ENCODE measurements at places on chromosomes 6 and 20. TPM values are rescaled to one million over a fixed set of nuclear protein-coding genes. Genes with fewer than 3 reads are reported as not detected.

EYA2 gene
- total RNA-seq, result 0.03 TPM

TCP11 gene
- 0.07 TPM for total RNA-seq

DIDO1 gene
- 37.2 TPM for total RNA-seq

SGK2 gene
- 0.73 TPM for total RNA-seq

PRDM13 gene
- total RNA-seq, result not detected

KLHDC3 gene
- total RNA-seq, result 86.7 TPM

TPX2 gene
- 10.6 TPM for total RNA-seq

LIN28B gene
- not detected for total RNA-seq

PRRT1 gene
- total RNA-seq, result 0.39 TPM

TTLL9 gene
- 0.07 TPM for total RNA-seq

METTL24 gene
- total RNA-seq, result 0.52 TPM

TFAP2C gene
- not detected for total RNA-seq

MICAL1 gene
- 71.4 TPM for total RNA-seq

MEP1A gene
- not detected for total RNA-seq

RIPOR3 gene
- total RNA-seq, result 0.33 TPM

BMP2 gene
- 10.3 TPM for total RNA-seq

NDRG3 gene
- total RNA-seq, result 21.5 TPM

GNRH2 gene
- 0.26 TPM for total RNA-seq

Data from smooth muscle cell of the pulmonary artery (primary cell).